Activated CD8-positive, alpha-beta memory T cell treated with anti-CD3 and anti-CD28 coated beads for 48 hours (primary cell): ENCODE measurements at places on chromosomes 4 and X.

GRCh38 chr4:174669270-174669669 lies 147.0 kb upstream of the HPGD start:
- no peak for DNase-seq

GRCh38 chrX:153845195-153845594 lies 14.9 kb upstream of the PDZD4 start:
- no peak for DNase-seq

GRCh38 chrX:132044953-132045352 lies 21.9 kb downstream of the STK26 start:
- DNase-seq, result no peak

GRCh38 chr4:6806924-6807626 lies 24.5 kb downstream of the KIAA0232 start:
- no peak for DNase-seq

DNA sequence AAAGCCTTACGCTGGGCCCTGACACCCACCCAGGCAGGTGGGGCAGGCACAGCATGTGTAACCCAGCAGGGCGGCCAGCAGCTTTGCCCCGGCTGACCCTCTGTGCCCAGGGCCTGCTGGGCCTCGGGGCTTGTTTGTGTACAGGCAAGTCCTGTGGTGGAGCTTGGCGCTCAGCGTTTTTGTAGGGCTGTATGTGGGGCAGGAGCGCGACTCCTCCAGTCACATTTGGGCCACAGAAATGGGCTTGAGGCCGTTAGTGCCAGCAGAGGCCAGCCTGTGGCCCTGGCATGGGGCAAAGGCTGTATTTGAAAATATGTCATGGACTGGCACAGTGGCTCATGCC lies 14.7 kb upstream of the HGFAC start:
- no peak for DNase-seq

GRCh38 chrX:134191281-134191680 lies 45.7 kb upstream of the CCDC160 start:
- no peak for DNase-seq

- no peak for DNase-seq
Observed at GRCh38 chrX:6311540-6311939, 82.9 kb upstream of the NLGN4X start.

GRCh38 chrX:5702890-5703289 lies 525.8 kb downstream of the NLGN4X start:
- no peak for DNase-seq

DNA sequence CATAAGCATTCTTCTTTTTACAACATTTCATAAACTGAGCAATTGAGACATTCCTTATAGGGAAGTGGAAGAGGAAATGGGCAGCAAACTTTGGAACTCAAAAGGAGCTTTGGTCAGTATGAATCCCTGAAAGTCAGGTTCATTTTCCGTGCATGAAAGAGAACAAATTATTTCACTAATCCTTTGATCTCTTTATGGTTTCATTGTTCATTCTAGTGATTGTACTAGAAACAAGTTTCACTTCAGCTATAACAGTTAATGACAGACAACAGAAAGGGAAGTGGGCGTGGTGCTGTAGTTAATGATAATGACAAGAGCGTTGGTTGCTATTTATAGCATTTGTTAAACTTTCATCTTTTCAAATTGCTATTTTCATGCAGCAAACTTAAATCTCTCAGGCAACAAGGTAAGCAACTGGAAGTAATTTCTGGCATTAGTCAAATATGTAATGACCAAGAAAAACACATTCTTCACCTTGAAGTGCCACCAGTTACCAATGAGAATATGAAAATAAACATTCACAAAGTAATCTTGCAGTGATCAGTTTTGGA lies 98.4 kb downstream of the AREG start:
- DNase-seq, result no peak
